Neural crest cell (in vitro differentiated cells): ENCODE measurements at places on chromosomes 7 and 10.

GRCh38 chr10:124225467-124226270, 132.3 kb upstream of the CHST15 start:
- no peak for DNase-seq

GRCh38 chr10:91761721-91762120, 36.5 kb upstream of the TNKS2 start:
- no peak for DNase-seq

GRCh38 chr7:97499204-97499603, 232.7 kb upstream of the TAC1 start:
- DNase-seq: peak; percentile 8

GRCh38 chr7:40041456-40041855, 91.4 kb downstream of the CDK13 start:
- DNase-seq: no peak

- DNase-seq: peak; percentile 42
These were observed 578 bp downstream of the CACUL1 start for GRCh38 chr10:118754229-118754555.

DNA sequence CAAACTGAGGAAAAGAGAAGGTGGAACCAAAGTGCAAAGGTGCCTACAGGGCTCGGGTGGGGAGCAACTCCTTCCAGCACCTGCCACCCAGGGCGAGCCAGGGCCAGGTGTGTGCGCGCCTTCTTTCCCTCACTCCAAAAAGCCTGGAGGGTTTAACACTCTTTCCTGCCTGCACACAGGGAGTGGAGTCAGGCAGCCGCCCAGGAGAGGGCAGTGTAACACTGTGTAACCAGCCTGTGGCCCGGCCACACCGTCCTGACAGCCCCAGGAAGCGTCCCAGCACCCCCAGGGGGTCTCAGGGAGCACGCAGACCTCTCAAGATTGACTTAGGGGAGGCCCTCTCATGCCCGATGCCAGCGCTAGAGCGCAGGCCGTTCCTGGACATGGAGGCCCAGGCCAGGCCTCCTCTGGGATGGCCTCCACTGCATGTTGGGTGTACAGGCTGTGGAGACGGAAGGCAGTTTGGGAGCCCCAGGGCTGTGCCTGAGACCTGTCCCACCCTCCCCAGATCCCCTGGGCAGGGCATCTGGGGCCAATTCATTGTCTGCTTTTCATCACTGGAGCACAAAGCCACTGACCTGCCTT, 13.4 kb downstream of the BRI3 start:
- peak; percentile 61 for DNase-seq
